A549 treated with Hydrocortisone at 1 μM for 4 hours (cell line): ENCODE measurements at places on chromosomes 2 and 18. TPM values are rescaled to one million over a fixed set of nuclear protein-coding genes. Genes with fewer than 3 reads are reported as not detected.

The TRAF3IP1 gene
- 11.4 to 16.5 TPM (median 12.9 TPM) in 5 replicates for total RNA-seq

The SATB2 gene
- 2.7 to 3.1 TPM (median 2.9 TPM) in 5 replicates for total RNA-seq

The FSHR gene
- total RNA-seq: not detected in 5 replicates

The CCDC102B gene
- 0.18 to 0.81 TPM (median 0.28 TPM) in 4 of 5 replicates, not detected in the other for total RNA-seq

The KYNU gene
- total RNA-seq: 232 to 288 TPM (median 242 TPM) in 5 replicates

The AQP12A gene
- not detected in 5 replicates for total RNA-seq

The SP140 gene
- total RNA-seq: 0.16 to 0.29 TPM in 2 of 5 replicates, not detected in the others

The OXER1 gene
- not detected in 5 replicates for total RNA-seq

The NEURL3 gene
- total RNA-seq: 0.61 to 1.8 TPM (median 0.75 TPM) in 5 replicates

The POTEI gene
- 0.01 TPM in 1 of 5 replicates, not detected in the others for total RNA-seq

The ASAP2 gene
- total RNA-seq: 36.1 to 59.0 TPM (median 49.8 TPM) in 5 replicates

The SERPINB12 gene
- total RNA-seq: not detected in 5 replicates

The ADD2 gene
- 18.8 to 28.6 TPM (median 25.3 TPM) in 5 replicates for total RNA-seq

The VIL1 gene
- total RNA-seq: 0.17 to 0.38 TPM (median 0.35 TPM) in 5 replicates

The SLC38A11 gene
- total RNA-seq: 0.03 TPM in 1 of 5 replicates, not detected in the others

The VPS54 gene
- 11.2 to 17.4 TPM (median 15.7 TPM) in 5 replicates for total RNA-seq

The COL4A4 gene
- total RNA-seq: 1.1 to 2.4 TPM (median 1.9 TPM) in 5 replicates

The SLC9A2 gene
- total RNA-seq: 2.8 to 3.8 TPM (median 3.0 TPM) in 5 replicates

The SLC14A1 gene
- total RNA-seq: 0.11 TPM in 1 of 5 replicates, not detected in the others

The PSTPIP2 gene
- 0.14 to 0.36 TPM (median 0.27 TPM) in 5 replicates for total RNA-seq

The GPR155 gene
- 0.13 to 0.74 TPM (median 0.44 TPM) in 5 replicates for total RNA-seq
